ENCODE measurements at places on chromosomes 5 and 9.

DNA sequence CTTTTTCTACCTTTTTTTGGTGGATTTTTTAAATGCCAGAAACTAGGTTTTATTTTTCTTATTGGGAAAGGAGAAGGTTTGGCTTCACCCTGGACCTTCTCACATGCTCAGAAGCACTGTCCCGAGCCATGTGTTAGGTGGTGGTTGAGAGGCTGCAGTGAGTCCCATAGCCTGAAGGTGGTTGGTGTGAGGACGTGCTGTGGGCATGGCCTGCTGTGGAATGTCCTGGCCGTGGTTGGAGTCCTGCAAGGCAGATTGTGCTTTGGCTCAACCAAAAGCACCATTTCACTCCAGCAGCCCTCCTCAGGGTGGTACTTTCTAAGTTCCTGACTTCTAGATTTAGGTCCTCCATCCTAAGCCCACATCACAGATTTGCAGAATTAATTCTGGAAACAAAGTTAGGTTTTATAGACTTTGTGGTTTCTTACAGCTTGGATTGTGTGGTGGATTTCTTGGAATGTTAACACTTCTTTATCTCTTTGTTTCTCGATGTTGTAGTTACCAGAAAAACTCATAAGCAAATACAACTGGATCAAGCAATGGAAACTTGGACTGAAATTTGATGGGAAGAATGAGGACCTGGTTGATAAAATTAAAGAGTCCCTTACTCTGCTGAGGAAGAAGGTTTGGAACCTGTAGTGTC lies 22.6 kb downstream of the OTULIN start:
- no peak for DNase-seq

DNA sequence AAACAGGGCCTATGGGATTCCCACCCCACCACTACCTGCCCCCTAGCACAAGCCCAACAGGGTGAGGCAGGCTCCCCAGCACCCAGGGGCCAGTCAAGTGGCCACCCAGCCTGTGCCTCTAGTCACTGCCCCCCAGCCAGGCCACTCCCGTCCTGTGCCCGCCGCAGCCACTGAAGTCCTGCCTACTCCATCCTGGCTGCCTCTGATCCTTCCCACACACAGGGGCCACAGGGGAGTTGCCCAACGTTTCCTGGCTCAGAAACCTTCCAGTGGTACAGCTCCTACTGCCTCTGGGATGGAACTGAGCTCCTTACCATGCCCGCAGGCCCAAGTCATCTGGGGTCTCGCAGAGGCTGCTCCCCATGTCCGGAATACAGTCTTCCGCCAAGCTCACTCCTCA lies 70.2 kb upstream of the STXBP1 start:
- no peak for DNase-seq

GRCh38 chr5:1873243-1873959 lies 9.3 kb downstream of the IRX4 start:
- no peak for DNase-seq

- peak; percentile 72 for DNase-seq
Measured at GRCh38 chr5:121500310-121500709, 351.4 kb upstream of the FTMT start.

DNA sequence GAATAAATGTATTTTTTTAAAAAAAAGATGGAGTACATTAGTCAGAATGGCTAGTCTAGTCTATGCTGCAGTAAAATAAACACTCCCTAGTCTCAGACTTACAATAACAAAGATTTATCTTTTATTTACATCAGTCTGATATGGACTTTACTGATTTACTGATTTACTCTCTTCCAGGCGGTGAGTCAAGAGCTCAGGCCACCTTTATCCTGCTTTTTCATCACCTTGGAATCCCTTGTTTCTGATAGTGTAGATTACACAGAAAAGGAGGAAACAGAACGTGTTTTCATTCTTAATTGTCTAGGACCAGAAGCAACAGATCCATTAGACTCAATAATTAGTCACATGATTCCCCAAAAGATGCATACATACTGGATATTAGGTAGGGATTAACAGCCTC lies 290.1 kb upstream of the TRPC7 start:
- DNase-seq = peak; percentile 79

GRCh38 chr5:33981408-33982162 lies 2.9 kb downstream of the SLC45A2 start:
- no peak for DNase-seq

- DNase-seq = no peak
Measured at GRCh38 chr9:99307851-99308250, 85.8 kb downstream of the SEC61B start.

GRCh38 chr5:5040712-5041111 lies 99.4 kb upstream of the ADAMTS16 start:
- DNase-seq = no peak

DNA sequence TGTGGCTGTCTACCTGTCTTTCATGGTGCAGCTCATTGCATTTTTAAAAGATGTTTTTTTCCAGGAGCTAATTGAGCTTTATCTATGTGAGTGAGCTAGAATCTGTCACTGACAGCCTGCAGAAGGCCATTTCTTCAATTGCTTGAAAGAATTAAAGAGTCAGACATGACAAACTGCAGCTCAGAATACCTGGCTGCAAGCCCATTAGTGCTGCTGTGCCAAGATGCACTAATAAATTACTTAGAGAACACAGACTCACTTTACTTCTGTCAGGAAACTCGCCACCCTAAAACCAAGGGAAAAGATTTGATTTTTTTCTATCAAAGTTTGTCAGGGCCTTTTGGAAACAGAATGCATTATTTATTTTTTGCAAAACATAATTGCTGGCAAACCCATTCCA lies 368.3 kb downstream of the CAAP1 start:
- no peak for DNase-seq

GRCh38 chr9:89863141-89863540 lies 258.3 kb downstream of the GADD45G start:
- DNase-seq = no peak

DNA sequence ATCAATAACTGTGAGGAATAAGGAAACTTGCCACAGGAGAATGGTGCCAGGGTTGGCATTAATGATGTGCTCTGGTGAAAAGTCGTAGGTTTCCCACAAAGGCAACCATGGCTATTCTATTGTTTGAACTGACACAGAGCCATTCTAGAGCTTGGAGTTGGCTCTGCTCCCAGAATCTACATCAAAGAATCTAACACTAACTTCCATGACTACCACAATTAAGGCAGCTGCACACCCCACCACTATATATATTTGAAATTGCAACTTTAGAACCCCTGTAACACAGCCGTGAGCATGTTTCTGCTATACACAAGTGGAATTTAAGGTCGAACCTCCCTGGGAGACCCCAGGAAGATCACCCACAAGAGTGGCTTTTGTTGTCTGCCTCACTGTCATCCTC lies 89.7 kb upstream of the CCDC152 start:
- no peak for DNase-seq

DNA sequence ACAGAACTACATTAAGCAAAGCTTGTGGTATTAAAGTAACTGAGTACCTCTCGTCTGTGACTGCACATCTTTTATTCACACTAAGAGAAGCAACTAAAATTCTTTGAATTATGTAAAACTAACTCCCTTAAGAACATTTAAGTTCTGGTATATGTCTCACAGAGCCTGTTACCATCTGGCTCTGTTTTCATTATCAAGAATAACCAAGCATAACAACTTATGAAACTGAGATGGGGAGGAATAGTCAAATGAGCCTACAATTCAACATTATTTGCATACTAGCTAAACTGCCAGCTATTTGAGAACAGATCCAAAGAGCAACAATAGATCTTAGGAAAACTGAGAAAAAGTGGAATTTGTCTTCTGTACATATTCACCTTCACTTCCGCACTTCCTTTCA lies 25.3 kb upstream of the ISOC1 start:
- no peak for DNase-seq

DNA sequence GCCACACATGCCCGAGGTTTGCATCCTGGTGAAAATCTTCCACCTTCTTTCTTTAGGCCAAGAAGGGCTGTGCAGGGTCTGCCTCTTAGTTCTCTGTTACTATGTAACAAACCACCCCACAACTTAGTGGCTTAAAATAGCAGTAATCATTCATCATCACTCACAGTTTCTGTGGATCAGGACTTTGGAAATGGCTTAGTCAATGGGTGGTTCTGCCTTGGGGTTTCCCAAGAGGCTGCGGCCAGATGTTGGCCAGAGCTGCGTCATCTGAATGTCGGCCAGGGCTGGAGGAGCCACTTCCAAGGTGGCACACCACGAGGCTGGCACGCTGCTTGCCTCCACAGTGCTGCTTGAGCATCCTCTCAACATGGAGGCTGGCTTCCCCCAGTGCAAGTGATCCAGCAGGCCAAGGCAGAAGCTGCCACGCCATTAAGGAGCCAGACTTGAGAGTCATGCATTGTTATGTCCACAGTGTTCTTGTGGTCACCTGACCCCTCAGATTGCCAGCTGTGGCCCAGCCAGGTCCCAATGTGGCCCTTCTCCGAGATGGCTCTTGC lies 135.2 kb downstream of the RXRA start:
- no peak for DNase-seq

All from kidney glomerular epithelial cell (primary cell).